AG08395 (cell line): ENCODE measurements at places on chromosomes 5 and 9.

DNA sequence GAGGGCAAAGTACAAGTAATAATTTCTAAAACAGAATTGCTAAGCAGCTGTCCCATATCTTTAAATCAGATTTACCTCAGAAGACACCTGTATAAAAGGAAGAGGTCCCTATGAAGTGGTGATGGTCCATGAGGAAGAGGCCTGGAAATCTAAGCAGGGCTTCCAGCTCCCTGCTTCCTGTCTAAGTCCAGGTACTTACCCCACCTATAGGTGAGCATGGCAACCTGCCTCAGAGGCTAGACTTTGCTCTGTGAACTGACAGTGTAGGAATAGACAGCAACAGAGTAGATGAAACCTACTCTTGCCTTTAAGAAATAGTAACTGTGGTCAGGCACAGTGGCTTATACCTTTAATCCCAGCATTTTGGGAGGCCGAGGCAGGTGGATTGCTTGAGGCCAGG, 55.8 kb upstream of the ARRDC3 start:
- DNase-seq, result no peak

GRCh38 chr9:76379494-76379893, 14.7 kb downstream of the RFK start:
- DNase-seq, result no peak

DNA sequence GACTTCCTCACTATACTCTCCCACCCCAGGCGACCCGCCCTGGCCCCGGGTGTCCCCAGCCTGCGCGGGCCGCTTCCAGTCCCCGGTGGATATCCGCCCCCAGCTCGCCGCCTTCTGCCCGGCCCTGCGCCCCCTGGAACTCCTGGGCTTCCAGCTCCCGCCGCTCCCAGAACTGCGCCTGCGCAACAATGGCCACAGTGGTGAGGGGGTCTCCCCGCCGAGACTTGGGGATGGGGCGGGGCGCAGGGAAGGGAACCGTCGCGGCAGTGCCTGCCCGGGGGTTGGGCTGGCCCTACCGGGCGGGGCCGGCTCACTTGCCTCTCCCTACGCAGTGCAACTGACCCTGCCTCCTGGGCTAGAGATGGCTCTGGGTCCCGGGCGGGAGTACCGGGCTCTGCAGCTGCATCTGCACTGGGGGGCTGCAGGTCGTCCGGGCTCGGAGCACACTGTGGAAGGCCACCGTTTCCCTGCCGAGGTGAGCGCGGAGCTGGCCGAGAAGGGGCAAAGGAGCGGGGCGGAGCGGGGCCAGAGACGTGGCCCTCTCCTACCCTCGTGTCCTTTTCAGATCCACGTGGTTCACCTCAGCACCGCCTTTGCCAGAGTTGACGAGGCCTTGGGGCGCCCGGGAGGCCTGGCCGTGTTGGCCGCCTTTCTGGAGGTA, 2.1 kb downstream of the CA9 start:
- peak; percentile 31 for DNase-seq

DNA sequence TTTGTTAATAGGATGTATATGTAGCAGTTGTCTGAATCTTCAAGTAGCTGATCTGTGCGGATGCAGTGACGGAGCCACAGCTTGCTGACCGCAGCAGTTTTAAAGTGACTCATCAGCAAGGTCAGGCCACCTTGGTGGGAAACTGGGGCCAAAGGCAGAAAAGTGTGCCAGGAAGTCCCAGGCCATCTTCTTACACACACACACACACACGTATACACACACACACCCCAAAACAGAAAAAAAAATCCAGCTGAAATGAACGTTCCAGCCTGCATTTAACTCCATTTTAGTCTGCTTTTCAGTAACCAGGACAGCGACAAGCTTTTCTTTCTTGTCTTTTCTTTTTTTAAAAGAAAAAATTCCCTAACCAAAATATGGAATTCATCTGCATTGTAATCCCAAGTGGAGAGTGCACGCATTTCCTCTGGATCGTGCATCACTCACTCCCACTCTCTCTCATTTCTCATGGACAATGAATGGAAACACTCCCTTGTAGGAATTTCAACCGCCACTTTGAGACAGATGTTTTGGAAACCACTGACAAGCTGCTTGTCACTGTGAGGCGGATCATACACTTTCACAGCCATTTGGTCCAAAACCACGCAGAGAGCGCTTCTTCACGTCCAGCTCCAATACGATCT, 103.9 kb downstream of the LHFPL2 start:
- DNase-seq, result peak; percentile 65

GRCh38 chr9:71587576-71588362, 180.5 kb downstream of the CEMIP2 start:
- DNase-seq, result peak; percentile 49

- no peak for DNase-seq
Observed at GRCh38 chr9:6640268-6641051, 5.1 kb downstream of the GLDC start.
